ENCODE measurements at places on chromosomes 2 and 18. TPM values are rescaled to one million over a fixed set of nuclear protein-coding genes. Genes with fewer than 3 reads are reported as not detected.

The NLRC4 gene
- total RNA-seq, result 0.62 TPM

The ENOSF1 gene
- total RNA-seq, result 2.7 TPM

The MBD1 gene
- 61.6 TPM for total RNA-seq

The HJURP gene
- total RNA-seq, result 1.9 TPM

The TMEM200C gene
- total RNA-seq, result 16.4 TPM

The IL36RN gene
- not detected for total RNA-seq

The MERTK gene
- total RNA-seq, result 7.2 TPM

The MRO gene
- 0.94 TPM for total RNA-seq

The LAMA1 gene
- total RNA-seq, result 15.1 TPM

The CFAP65 gene
- total RNA-seq, result 0.16 TPM

The SERPINB7 gene
- not detected for total RNA-seq

The PDK1 gene
- 11.9 TPM for total RNA-seq

The EHBP1 gene
- 114 TPM for total RNA-seq

The SERPINB4 gene
- total RNA-seq, result not detected

The MARS2 gene
- 12.5 TPM for total RNA-seq

The BUB1 gene
- total RNA-seq, result 7.8 TPM

The USP40 gene
- 14.7 TPM for total RNA-seq

The GALNT14 gene
- 4.7 TPM for total RNA-seq

The ANKRD30B gene
- total RNA-seq, result 0.16 TPM

The IL36B gene
- not detected for total RNA-seq

The WNT6 gene
- total RNA-seq, result not detected

The DSC1 gene
- total RNA-seq, result not detected

The ACKR3 gene
- 20.3 TPM for total RNA-seq

The MRPL19 gene
- 50.7 TPM for total RNA-seq

The IL36G gene
- not detected for total RNA-seq

The POLR1B gene
- 31.5 TPM for total RNA-seq

The ADGRF3 gene
- total RNA-seq, result 0.16 TPM

The SLC5A7 gene
- 0.94 TPM for total RNA-seq

The SAG gene
- total RNA-seq, result not detected

The CYBRD1 gene
- total RNA-seq, result 12.3 TPM

The SERPINB10 gene
- not detected for total RNA-seq

The CXCR4 gene
- total RNA-seq, result 115 TPM

The NEU2 gene
- total RNA-seq, result not detected

The VWA3B gene
- 0.31 TPM for total RNA-seq

The ANKAR gene
- 55.4 TPM for total RNA-seq

The BBS5 gene
- total RNA-seq, result 20.0 TPM

The ARHGEF33 gene
- 3.9 TPM for total RNA-seq

The IL37 gene
- total RNA-seq, result not detected

The NPPC gene
- not detected for total RNA-seq

The CNTNAP5 gene
- 41.0 TPM for total RNA-seq

The ORC2 gene
- total RNA-seq, result 25.6 TPM

The STK11IP gene
- 14.7 TPM for total RNA-seq

The HRH4 gene
- not detected for total RNA-seq

The TBR1 gene
- 53.7 TPM for total RNA-seq

The VIT gene
- total RNA-seq, result not detected
